ENCODE measurements at places on chromosomes 4 and X. TPM values are rescaled to one million over a fixed set of nuclear protein-coding genes. Genes with fewer than 3 reads are reported as not detected.

GRCh38 chrX:11837437-11837836, 79.4 kb downstream of the MSL3 start:
- DNase-seq = no peak

GRCh38 chr4:148061795-148062194, 329.9 kb downstream of the ARHGAP10 start:
- DNase-seq = no peak

The CPZ gene
- 6.0 TPM for polyA plus RNA-seq

The COL25A1 gene
- polyA plus RNA-seq = 4.5 TPM

- no peak for DNase-seq
These were observed 15.7 kb downstream of the AASDH start for GRCh38 chr4:56371426-56372220.

The ETDB gene
- not detected for polyA plus RNA-seq

All from hindlimb muscle (tissue), 1 donor.